Fibroblast of skin of right quadriceps (primary cell): ENCODE measurements at places on chromosomes 12 and 14.

DNA sequence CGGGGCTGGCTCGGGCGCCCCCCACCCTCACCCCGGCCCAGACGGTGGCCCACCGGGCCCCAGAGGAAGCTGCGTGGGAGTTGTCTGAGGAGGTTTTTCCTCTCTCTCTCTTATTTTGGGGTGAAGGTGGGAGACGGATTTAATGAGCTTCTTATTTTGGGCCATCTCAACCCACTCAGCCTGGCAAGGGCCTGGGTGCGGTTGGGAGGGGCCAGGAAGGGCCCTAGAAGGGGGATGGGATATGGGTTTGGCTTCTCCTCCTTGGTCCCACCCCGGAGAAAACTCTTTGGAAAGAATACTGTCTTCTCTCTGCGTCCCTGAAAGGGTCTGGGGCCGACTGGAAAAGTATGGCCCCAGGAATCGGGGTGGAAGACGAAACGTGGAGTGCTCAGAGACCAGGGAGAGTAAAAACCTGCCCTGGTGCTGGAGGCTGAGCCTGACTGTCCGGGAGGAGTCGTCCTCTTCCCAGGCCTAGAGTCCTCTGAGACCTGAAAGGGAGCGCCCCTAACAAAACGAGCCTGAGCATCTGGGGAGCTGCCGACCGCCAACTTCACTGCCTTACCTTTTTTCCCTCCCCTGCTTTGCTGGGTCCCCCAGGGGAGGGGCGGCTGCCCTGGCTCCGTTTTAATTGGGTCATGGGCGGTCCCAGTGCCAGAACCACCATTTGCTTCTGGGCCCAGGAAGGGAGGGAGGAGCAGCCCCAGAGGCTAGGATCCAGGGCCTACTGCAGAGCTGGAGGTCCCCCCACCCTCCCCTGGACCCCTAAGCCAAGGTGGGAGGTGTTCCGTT, 1.6 kb downstream of the MMP14 start:
- peak; percentile 61 for DNase-seq

GRCh38 chr12:22658214-22658613, 33.2 kb downstream of the ETNK1 start:
- peak; percentile 75 for DNase-seq

GRCh38 chr12:96223411-96224218, 29.4 kb downstream of the ELK3 start:
- no peak for DNase-seq

DNA sequence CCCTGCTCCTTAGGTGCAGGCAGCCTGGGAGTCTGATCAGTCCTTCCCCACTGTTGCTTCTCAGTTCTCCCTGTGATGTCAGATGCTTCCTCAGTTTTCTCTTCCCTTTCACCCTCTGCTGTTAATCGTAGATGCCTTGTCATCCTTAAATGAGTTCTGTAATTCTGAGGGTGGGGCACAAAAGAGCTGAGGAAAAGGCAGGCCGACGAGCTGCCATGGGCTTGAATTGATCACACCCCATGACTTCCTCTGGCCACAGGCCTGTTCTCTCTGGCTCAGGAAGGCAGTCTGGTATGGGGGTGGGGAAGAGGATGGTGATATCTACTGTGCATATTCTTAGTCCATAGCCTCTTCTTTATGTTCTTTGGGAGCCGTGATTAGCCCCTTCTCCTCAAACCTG, 5.2 kb upstream of the AP1G2 start:
- DNase-seq: no peak

- no peak for DNase-seq
Observed at GRCh38 chr12:114431902-114432301, 26.0 kb upstream of the TBX5 start.

- DNase-seq: no peak
Observed at GRCh38 chr12:68374307-68374982, 42.3 kb upstream of the MDM1 start.

DNA sequence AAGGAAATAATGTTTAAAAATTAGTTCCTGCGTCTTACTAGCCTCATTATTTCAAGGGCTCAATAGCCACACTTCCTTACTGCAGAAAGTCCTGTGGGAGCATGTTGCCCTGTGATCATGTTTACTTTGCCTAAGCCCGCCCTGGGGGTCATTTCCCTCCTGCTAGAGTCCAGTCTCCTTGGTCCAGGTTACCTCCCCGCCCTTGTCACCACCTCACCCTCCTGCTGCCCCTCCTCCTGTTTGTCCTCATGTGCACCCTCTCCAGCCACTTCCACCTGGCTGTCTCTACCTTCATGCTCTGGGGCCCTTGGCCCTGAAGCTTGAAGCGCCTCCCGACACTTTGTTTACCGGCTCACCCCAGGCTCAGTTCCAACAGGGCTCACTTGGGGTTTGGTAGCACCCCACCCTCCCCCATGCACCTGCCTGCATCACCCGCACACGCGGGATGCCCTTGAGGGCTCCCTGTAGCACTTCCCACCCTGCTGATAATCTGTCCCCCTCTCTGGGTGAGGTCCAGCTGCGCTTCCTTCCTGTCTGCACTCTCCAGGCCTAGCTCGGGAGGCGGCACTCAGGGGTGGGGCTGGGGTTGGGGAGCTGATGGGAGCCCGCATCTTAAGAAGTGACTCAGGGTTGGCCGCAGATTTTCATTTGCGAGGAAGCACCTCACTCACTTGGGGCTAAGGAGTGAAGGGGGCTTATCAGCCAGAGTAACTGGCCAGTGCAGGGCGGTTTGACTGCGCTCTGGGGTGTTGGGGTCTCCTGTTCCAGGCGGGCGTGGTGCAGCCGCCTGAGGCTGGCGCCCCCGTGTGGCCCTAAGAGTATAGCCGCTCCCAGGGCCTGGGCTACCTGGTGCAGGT, 40.1 kb downstream of the SMIM41 start:
- no peak for DNase-seq

DNA sequence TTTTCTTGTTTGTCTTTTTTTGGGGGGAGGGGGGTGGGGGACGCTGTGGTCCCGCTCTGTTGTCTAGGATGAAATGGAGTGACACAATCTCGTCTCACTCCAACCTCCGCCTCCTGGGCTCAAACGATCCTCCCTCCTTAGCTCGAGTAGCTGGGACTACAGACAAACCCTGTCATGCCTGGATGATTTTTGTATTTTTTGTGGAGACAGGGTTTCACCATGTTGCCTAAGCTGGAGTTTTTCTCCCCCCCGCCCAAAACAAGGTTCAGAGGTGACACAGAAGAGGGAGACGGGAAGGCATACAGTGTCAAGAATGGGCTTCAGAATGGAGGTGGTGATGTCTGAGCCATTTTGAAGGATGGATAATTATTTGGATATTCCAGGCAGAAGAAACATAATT, 116.9 kb upstream of the ATF1 start:
- DNase-seq: no peak

DNA sequence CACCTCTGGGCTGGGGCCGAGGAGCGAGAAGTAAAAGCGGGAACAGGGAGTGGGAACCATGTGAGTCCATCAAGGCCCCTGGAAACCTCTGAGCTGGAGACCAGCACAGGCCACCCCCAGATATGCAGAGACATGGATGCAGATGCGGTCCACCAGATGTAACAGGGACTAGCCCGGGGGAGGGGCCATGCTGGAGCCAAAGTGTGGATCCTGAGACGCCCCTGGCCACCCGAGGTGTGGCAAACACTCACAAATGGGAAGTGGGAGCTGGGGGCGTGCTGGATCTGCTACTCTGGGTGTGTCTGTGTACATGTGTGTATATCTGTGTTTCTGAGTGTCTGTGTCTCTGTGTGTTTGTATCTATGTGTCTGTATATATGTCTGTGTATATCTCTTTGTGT, 12.8 kb downstream of the MYL2 start:
- no peak for DNase-seq

DNA sequence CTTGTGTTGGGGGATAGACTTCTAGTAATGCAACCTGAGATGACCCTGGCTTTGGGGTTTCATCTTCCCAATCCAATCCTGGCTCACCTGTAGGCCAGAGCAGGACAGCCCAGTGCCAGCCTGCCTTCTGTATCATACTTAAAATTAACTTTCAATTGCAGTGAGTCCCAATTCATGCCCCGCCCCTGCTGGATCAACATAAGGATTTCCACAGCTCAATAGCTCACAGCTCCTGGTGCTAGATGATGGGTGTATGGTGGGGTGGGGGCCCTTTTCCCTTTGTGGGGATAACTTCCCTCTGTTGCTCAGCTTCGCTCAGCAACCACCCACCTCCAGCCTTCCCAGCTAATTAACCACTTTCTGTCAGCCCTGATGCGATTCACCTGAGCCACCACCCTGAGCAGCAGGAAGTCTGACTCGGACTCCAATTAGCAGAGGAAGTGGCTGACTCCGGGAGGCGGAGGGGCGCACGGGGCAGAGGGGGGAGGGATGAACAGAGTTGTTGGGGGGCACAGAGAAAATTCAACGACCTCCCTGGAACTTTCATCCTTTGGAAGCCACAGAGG, 24.3 kb upstream of the CHGA start:
- no peak for DNase-seq

DNA sequence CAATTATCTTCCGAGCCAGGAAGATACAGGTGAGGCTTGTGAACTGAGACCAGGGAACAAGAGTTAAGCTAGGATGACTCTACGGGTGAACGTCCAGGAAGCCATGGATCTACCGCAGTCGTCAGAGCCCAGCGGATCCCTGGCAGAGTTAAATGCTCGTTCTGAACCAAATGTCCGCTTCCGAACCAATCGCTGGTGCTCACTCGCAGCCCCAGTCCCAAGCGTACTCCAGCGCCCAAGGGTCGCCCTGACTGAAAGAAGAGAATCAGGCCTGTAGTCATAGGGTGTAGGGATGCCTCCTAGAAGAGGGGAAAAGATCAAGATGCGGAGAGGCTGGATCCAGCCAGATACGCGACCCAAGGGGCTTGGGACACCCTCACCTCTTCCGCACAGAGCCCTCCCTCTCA, 283 bp downstream of the VIPAS39 start:
- DNase-seq: no peak

DNA sequence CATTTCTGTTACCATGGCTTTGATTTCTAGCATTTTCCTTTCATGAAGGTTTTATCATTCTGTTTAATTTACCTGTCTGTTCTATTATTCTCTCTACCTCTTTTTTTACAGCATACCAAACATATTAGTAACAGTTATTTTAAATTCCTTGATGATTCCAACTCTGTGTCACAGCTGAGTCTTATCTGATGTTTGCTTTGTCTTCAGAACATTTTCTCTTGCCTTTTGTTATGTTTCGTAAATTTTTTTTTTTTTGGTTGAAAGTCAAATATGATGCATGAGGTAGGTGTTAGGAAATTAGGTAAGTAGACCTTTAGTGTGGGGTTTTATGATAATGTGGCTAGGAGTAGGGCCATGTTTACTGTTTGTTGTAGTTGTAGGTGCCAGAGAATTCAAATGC, 496.4 kb downstream of the FOXG1 start:
- no peak for DNase-seq

- DNase-seq: no peak
Observed at GRCh38 chr14:23861666-23862065, 91.9 kb upstream of the DHRS4 start.

GRCh38 chr14:30958555-30959407, 66.7 kb upstream of the AP4S1 start:
- no peak for DNase-seq

- DNase-seq: peak; percentile 91
Observed at GRCh38 chr12:124786061-124786964, 77.4 kb downstream of the SCARB1 start.

DNA sequence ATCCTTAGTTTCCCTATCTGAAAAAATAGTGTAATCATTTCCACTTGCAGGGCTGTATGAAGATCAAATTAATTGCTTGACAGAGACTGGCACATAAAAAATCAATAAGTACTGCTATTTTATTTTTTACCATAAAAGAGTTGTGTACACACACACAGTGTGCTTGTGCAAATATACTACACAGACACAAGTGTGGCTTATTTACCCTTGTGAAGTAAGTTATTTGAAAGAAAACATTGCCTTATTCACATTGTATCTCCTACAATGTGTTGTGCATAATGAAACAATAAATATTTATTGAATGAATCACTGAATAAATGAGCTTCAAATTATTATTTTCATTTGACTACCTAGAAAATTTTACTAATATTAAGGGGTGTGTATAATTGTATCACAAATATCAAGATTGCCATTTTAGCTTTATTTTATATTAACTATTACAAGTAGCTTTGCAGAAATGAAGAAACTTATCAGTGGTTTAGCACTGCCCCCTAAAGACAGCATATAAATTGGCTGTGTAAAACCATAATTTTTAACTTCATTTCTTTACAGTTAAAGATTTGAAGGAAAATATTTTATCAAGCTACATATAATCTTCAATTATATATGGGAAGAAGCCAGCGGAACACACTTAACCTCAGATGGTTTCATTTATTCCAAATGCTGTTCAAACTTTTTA, 11.3 kb downstream of the GARIN6 start:
- DNase-seq: no peak

DNA sequence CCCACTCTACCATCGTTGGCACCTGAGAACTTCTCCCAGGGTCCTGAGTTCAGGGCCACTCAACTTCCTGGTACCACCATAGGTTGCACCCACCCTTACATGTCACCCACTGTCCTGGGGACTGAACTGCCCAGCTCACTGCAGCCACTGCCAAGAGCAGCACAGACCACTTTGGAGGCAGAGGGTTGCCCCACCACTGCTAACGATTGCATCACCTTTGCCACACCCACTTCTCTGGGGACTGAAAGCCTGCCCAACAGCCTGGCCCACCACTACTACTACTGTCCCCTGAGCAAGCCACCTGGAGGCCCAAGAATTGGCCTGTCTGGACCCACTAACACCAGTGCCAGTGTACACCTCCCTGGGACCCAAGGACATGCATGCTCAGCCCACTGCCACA, 27.6 kb downstream of the CACNA2D4 start:
- no peak for DNase-seq

GRCh38 chr12:15811214-15812127, 22.3 kb upstream of the EPS8 start:
- DNase-seq: no peak

DNA sequence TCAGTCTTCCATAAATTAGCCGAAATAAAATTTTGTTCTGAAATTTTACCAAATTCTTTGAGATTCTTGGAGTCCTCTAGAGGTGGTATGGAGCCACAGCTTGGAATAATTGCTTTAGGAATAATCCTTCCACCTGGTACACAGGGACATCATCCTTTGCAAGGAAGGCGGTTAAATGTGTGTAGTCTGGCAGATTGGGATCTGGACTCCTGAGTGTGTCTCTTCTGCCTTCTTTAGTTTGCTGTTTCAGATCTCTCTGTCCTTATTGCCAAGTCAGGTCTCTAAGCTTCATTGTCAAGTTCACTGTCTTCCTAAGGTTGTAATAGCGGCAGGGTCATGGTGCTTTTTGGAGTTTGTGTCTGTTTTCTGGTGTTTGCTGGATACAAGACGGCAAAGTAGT, 393.9 kb upstream of the RGS6 start:
- no peak for DNase-seq

GRCh38 chr14:77187649-77188012, 6.0 kb downstream of the TMEM63C start:
- no peak for DNase-seq

DNA sequence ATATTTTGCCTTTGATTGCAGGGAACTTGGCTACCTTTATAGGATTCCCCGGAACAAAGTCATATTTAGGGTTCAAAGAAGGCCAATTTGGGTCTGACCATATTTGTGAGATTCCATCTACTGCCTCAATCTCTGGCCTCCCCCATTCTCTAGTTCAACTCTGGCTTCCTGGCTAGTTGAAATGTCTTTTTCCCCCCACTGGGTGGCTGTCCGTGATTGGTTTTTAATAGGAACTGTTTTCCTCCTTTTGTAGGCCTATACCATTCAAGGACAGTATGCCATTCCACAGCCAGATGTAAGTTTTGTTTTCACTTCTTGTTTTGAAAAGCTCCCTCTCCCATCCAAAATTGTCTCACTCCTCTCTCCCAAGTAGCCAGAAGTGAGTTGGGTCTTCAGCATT, 13.8 kb downstream of the PCBP2 start:
- no peak for DNase-seq
